ENCODE measurements at places on chromosomes 5 and 9.

DNA sequence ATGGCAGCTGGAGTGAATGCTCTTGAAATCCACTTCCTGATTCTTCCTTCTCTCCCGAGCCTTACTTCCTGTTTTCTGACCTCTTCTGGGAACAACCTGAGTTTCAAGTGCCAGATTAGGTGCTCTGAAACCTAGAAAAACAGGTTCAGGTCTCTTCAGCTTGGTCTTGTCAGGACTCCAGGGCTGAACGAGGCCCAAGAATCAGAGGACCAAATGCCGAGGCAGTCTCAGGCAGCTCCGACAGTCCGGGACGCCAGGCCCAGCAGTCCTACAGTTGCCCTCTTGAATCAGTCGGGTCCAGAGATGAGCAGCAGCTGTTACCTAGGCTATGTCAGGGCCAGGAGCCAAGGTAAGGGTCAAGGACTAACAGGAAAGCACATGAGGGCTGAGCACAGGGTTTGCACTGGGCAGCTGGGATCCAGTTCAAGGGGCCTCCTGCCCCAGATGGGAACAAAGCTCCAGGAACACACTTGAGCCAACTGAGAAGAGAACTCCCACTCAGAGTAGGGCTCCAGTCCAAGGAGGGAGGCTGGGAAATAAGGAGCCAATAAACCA, 38.3 kb upstream of the ADRA1B start:
- DNase-seq: no peak

GRCh38 chr5:75681125-75681830, 36.0 kb downstream of the POC5 start:
- DNase-seq: no peak

GRCh38 chr5:15587916-15588315, 87.9 kb downstream of the FBXL7 start:
- no peak for DNase-seq

DNA sequence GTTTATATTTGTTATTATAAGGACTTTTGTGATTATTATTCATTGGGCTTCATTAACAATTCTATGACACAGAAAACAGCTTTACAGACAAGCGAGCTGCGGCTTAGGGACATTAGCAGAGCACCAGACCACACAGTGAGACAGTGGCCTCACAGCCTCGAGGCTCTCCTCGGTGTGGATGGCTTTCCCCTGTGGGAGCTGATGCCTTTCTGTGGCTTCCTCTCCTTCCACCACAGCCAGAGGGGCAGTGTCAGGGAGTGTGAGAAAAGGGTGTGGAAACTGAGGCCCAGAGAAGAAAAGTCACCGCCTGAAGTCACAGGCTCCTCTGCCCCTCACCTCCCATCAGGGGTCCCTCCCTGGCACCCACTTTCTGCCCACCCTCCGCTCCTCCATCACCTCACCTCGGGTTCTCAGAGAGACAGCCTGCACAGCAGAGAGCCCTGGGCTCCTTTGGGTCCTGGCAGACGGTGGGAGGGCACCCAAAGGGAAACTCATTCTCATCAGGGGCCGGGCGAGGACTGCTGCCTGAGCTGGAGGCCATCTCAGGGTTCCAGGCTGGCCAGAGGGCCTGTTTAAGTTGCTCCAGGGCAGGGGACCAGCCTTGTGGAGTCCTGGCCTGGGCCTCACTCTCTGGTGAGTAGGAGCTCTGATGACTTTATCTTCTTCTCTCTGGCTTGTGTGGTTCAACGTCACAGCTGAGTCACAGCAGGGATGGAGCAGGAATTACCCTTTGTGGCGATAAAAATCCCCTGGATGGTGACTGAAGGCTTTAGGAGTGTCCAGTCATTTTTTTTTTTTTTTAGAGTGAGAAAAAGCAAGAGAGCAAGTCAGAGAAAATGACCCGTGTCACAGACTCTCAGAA, 830 bp downstream of the TRAF1 start:
- no peak for DNase-seq

DNA sequence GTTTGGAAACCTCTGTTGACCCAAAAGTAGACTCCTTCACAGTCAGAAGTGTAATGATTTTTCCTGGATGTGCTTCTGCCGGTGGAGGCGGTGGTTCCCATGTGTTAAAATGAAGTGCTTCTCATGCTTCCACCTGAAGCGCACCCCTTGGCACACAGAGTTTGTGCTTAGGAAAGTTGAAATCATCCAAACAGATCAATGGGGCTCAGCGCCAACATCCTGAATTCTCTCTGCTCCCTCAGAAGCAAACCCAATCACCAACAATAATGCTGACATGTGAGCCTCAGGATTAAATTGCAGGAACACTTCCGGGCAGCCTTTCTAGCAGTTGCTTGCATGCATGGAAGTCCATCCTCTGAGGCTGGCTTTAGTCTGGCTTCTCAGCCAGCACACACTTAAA, 71.0 kb downstream of the MED10 start:
- no peak for DNase-seq

DNA sequence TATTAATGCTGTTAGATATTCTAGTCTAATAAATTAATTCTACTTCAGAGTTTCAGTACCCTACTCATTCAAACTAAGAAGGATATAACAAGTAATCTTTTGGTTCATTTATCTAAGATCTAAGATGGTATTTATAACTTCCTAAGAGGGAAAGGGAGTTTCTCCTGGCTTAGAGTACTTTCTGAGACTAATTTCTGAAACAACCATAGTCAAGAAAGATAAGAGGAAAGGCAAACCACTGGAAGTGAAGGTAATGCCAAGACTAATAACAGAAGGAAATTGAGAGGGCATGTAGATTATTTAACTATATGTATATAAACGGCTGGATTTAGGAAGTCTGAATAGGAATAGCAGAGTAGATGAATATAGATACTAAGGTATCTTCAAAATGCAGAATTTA, 112.4 kb upstream of the ACOT12 start:
- no peak for DNase-seq

GRCh38 chr5:53614376-53614885, 54.0 kb downstream of the NDUFS4 start:
- DNase-seq: no peak

DNA sequence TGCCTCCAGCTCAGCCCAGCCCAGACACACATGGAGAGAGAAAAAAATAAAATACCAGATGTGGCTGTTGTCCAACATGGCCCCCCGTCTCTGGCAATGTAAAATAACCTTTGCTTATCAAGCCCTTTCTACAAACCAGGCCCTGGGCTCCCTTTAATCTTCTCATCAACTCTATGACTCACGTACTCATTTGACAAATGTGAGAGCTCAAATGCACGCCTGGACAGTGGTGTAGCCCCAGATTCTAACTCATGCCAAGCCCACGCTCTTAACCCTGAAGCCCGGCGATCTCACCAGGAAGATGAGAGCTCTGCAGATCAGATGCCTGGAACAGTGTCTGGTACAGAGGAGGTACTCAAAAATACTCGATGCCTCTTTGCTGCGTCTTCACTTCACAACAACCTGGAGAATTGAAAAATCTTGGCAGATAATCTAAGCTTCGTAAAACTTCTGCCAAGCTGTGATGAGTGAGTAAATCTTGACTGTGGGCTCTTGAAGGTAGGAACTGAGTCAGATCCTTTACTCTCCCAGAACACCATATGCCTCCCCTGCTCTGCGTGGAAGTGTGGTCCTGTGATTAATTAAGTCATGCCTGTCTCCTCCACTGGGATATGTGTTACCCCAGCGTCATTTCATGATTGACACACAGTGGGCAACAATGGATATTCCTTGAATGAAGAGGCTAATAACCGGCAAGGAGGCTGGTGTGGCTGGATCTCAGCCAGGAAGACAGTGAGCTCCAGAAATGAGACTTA, 102.0 kb upstream of the FSTL4 start:
- DNase-seq: no peak

Measured in brain pericyte (primary cell).